ENCODE measurements at places on chromosomes 12 and 14. TPM values are rescaled to one million over a fixed set of nuclear protein-coding genes. Genes with fewer than 3 reads are reported as not detected.

The PIANP gene
- 2.5 TPM for total RNA-seq

The HCAR2 gene
- 2.6 TPM for total RNA-seq

The LGALS3 gene
- 229 TPM for total RNA-seq

The SELPLG gene
- 12.3 TPM for total RNA-seq

The SYNE2 gene
- 172 TPM for total RNA-seq

The SIRT4 gene
- 0.76 TPM for total RNA-seq

The AP4S1 gene
- total RNA-seq: 13.3 TPM

The DNAAF2 gene
- 5.1 TPM for total RNA-seq

The KLRC4 gene
- total RNA-seq: 0.85 TPM

The NANOG gene
- 0.31 TPM for total RNA-seq

The MDM1 gene
- 18.3 TPM for total RNA-seq

The KERA gene
- 0.18 TPM for total RNA-seq

The SPIC gene
- total RNA-seq: 0.40 TPM

The PTCSC3 gene
- total RNA-seq: not detected

The DCTN2 gene
- 104 TPM for total RNA-seq

The LTB4R2 gene
- 5.6 TPM for total RNA-seq

The FLVCR2 gene
- 56.4 TPM for total RNA-seq

The TUBA1C gene
- total RNA-seq: 59.8 TPM

The SUOX gene
- total RNA-seq: 20.3 TPM

The ZNF839 gene
- total RNA-seq: 13.8 TPM

The BMP4 gene
- total RNA-seq: 12.0 TPM

The CACNA1C gene
- 9.0 TPM for total RNA-seq

The COL2A1 gene
- not detected for total RNA-seq

The TTC8 gene
- 28.1 TPM for total RNA-seq

The MTA1 gene
- total RNA-seq: 95.2 TPM

The SLC17A8 gene
- not detected for total RNA-seq

The ADAMTS20 gene
- not detected for total RNA-seq

The MMP14 gene
- 138 TPM for total RNA-seq

The IRAK3 gene
- 19.3 TPM for total RNA-seq

The P3H3 gene
- 27.4 TPM for total RNA-seq

The TSPAN9 gene
- 37.5 TPM for total RNA-seq
